ENCODE measurements at places on chromosomes 16 and 17. TPM values are rescaled to one million over a fixed set of nuclear protein-coding genes. Genes with fewer than 3 reads are reported as not detected.

- no peaks in the 10 kb centered on the region for H3K36me3 ChIP-seq
- no peak overlapping the region for H3K27ac ChIP-seq
- no peaks in the 10 kb centered on the region for H3K4me1 ChIP-seq
- H3K27me3 ChIP-seq: no peaks in the 10 kb centered on the region
- no peak overlapping the region for H3K4me3 ChIP-seq
These were observed 1185.9 kb upstream of the GOT2 start for GRCh38 chr16:59920054-59920453.

DNA sequence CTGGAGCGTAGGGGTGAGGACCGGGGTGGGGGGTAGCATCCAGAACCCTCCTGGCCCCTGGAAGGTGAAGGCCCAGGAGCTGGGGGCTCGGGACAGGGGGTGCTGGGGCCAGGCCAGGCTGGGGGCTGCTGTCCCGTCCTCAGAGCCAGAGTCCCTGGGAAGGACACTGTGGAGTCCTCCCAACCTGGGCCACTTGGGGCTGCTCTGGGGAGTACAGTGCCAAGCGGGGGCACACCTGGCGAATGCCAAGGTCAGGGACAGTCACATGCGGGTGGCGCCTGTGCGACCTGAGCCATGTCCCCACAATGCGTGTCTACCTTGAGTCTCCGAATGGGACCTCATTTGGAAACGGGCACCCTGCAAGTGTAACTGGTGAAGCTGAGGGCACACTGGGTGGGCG, 1.2 kb upstream of the PERCC1 start:
- H3K27ac ChIP-seq: no peak overlapping the region
- no peak for DNase-seq
- no peaks in the 10 kb centered on the region for H3K36me3 ChIP-seq
- H3K4me3 ChIP-seq: no peak overlapping the region

GRCh38 chr17:64785011-64785421, 122.9 kb upstream of the SMURF2 start:
- H3K27ac ChIP-seq: no peak overlapping the region
- H3K27me3 ChIP-seq: peaks cover 10% of the 10 kb centered on the region
- H3K4me1 ChIP-seq: peaks cover 2% of the 10 kb centered on the region
- no peak for DNase-seq
- H3K36me3 ChIP-seq: no peaks in the 10 kb centered on the region

GRCh38 chr16:56199164-56199563, 7.9 kb downstream of the GNAO1 start:
- H3K27me3 ChIP-seq: peaks cover 26% of the 10 kb centered on the region
- peaks cover under 1% of the 10 kb centered on the region for H3K4me1 ChIP-seq
- H3K4me3 ChIP-seq: no peak overlapping the region

DNA sequence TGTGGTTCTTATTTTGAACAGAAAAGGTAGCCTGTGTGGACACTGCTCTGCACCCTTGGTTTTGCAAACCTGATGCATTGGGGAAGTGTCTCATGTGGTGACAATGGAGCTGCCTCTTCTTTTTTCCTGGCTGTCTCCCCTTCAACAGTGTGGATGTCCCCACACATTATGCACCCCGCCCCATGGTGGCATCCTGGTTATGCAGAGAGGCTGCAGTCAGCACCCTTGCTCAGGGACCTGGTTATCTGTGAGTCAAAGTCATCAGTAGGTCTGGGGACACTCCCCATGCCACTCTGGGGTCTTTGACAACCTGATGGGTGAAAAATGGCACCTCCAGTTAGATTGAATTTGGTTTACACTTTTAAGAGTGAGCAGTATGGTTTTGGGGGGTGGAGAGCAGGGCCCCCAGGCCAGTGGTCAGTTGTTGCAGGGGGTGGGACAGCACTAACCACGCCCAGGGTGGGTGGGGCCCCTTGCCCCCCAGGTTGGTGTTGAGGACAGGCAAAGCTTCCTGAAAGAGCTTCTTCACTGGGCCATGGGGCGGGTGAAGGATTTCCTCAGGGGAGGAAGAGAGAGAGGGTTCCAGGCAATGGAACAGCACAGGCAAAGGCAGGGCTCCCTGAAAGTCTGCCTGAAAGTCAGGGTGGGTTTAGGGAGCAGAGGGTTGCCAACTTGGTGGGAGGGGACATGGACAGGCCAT, 24.6 kb upstream of the KCNJ12 start:
- no peaks in the 10 kb centered on the region for H3K27me3 ChIP-seq
- no peak for DNase-seq
- no peak overlapping the region for H3K4me3 ChIP-seq
- no peaks in the 10 kb centered on the region for H3K4me1 ChIP-seq
- H3K27ac ChIP-seq: no peak overlapping the region
- no peaks in the 10 kb centered on the region for H3K36me3 ChIP-seq

DNA sequence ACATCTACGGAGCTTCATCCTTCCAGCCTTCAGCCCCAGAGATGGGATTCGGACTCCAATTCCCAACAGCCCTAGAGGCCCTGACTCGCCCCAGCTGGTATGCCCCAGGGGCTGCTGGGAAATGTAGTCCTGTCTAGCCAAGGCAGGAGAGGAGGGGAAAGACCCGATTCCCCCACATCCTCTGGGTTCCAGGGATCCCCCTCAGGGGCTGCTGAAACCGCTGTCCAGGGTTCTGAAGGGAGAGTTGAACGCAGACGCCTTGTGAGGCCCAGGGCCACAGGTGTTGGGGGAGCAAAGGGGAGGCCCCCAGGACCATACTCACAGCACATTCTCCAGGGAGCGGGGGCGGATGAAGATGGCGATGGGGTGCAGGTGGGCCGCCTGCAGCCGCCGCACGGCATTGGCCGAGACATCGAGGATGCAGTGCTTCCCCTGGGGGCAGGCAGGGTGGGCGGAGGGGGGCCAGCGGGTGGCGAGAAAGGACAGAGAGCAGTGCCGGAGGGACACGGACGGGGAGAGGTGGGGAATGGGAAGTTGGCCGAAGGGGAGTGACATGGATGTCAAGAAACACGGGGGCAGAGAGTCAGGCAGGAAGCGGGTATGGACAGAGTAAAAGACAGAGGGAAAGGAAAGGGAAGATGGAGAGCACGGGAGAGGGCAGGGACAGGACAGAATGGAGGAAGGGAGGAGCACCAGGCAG, 12.6 kb upstream of the ASGR1 start:
- H3K27me3 ChIP-seq: no peaks in the 10 kb centered on the region
- no peak overlapping the region for H3K4me3 ChIP-seq

- no peak for DNase-seq
- no peaks in the 10 kb centered on the region for H3K36me3 ChIP-seq
- no peak overlapping the region for H3K27ac ChIP-seq
- no peaks in the 10 kb centered on the region for H3K27me3 ChIP-seq
- no peaks in the 10 kb centered on the region for H3K4me1 ChIP-seq
- no peak overlapping the region for H3K4me3 ChIP-seq
These were observed 867.3 kb upstream of the GOT2 start for GRCh38 chr16:59601452-59601851.

GRCh38 chr17:40501499-40501911, at the start of gene TNS4:
Gene TNS4, minus strand, starts transcription at chr17:40501623. Its CDS starts 5,198 bp downstream, at chr17:40496425.
- H3K4me3 ChIP-seq: no peak within 1 kb of the TSS
- H3K36me3 ChIP-seq: no peaks in the 10 kb centered on the region
- no peak for DNase-seq
- no peaks in the 10 kb centered on the region for H3K4me1 ChIP-seq
- H3K27me3 ChIP-seq: no peaks in the 10 kb centered on the region

GAS2L2 gene
- not detected for total RNA-seq

PPP1R27 gene
- total RNA-seq: not detected

CCL1 gene
- not detected for total RNA-seq

Data from A673 (cell line).